ENCODE measurements at places on chromosomes 5 and 9.

DNA sequence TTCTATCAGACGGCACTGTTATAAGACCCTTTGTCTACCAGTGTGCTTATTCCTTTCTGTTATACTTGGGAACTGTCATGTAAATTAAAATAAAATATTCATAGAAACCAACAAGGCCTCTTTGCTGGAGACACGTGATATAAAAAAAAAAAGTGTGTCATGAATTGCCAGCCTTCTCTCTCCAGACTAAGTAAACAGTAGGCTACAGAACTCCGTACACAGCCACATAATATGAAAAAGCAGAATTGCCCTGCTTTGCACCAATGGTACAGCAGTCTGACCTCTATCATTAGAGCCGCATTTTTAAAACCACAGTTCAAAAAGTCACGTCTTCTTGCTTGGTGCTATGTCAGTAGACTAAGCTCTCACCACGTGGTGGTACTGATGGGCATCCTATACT lies 231.3 kb downstream of the SEMA5A start:
- DNase-seq: no peak

DNA sequence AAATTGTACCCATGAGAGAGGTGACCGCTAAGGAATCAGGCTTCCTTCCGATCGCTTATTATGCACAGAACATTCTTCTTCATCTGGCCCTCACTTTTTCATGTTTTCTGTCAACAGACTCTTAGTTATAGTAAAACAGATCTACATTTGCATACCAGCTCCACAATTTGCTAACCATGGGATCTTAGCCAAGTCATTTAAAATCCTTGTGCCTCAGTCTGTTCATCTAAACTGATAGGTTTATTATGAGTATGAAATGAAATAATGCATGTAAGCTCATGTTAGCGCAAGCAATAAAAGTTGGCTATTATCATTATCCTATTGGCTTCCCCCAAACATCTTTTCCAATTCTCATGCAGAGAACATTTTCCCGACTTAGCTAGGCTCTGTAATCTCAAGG lies 42.3 kb downstream of the FGF1 start:
- DNase-seq: no peak

DNA sequence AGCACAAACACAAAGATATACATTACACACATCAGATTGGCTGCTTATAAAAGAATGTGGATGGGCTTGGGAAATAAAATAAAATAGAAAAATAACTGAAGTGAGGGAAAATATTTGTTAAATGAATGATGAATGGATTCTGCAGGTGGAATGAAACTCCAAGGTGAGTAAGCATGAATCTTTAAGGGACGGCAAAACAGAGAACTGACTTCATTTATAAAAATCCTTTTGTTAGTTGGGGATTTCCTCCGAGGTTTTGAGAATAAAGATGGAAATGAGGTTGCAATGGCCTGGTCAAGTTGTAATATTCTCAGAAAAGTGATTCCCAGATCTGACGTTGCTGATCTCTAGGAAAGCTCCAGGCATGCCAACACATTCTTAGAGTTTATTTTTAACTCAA lies 20.9 kb upstream of the SEMA6A start:
- no peak for DNase-seq

DNA sequence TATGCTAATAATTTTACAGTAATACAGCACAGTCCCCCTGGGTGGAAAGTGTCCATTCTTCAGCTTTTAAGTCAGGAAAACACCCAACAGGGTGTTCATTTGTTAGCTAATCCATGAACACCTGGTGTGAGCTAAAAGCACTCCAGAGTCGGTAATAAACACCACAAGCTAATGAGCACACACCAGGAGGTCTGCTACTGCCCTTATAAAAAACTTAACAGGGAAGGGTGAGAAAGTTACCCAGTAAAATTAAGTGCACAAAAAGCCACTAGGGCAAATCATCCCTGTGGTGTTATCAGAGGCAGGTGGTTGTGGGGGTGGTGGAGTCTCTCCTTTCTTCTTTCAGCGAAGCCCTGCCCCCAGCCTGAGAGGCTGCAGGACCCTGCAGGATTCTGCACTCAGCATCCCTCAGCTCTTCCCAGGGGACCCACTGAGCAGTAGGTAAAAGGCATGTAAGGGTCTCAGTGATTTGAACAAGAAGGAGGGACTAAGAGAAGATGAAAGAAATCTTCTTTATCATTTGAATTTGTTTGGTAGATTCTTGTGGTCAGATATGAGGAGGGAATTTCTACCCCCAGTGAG lies 14.4 kb downstream of the GDNF start:
- no peak for DNase-seq

DNA sequence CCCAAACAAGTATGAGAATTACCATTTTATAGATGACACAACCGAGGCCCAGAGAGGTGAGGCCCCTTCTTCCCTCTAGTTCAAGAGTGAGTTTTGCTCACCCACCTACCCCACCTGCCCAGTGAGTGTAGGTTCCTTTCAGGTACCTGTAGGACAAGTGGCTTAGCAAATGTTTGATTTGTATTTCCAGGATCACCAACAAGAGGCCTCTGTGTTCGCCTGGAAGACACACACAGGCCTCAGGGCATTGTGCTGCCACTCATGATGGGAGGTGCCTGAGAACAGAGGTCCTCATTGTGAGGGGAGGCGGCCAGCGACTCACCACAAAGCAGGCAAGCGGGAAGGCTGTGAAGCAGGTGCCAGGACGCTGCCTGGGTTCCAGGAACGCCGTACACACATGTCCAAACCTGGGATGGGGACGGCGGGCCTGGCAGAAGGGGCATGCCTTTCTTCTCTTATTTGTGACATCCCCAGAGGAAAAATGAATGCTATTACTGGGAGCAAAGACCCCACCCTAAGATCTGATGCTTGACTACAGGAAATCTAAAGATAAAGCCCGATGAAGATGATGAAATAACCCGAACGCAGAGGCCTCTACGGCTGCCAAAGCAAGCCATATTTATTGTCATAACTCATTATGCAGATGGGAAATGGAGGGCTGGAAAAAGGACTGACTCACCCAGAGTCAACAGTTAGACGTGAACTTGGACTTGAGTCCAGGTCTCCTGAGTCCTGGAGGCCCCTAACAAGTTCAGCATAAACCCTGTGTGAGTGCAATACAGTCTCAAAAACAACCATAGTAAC lies 60.2 kb upstream of the SLC25A51 start:
- DNase-seq: peak; percentile 99

- DNase-seq: no peak
Observed at GRCh38 chr9:38363589-38363925, 28.9 kb upstream of the ALDH1B1 start.

DNA sequence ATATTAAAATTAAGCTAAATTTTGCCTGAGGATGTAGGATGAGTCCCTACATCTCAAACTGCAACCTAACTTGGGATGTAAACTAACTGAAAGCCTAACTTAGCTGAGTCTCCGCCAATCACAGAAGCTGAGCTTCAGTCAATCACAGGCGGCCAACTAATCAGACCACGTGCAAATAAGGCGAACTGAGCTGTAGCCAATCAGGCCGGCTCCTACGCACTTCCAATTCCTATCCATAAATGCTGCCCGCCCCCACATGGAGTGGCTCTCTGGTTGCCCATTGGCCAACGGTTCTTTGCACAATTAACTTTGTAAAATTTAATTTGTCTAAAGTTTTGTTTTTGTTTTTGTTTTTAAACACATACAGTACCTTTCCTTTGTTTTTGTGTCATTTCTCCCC lies 13.9 kb upstream of the GPX8 start:
- no peak for DNase-seq

DNA sequence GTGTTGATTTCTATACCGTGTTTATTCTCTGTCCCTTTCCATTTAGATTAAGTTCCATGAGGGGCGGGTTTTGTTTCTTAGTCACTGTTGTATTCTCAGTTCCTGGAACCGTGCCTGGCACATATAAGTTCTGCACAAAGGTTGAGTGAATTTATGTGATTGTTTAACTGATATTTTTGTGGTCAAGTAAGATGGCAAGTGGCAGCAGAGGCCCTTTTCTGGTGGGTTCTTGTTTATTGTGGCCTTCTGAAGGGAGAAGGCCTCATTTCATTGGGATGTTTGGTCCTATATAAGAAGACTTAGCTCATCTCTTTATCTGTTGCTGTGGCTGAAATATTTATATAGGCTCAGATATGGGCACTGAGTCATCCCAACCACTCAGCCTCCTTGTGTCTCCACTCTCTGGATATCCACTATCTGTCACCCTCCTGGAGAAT lies 262.5 kb downstream of the PSAT1 start:
- DNase-seq: peak; percentile 1

DNA sequence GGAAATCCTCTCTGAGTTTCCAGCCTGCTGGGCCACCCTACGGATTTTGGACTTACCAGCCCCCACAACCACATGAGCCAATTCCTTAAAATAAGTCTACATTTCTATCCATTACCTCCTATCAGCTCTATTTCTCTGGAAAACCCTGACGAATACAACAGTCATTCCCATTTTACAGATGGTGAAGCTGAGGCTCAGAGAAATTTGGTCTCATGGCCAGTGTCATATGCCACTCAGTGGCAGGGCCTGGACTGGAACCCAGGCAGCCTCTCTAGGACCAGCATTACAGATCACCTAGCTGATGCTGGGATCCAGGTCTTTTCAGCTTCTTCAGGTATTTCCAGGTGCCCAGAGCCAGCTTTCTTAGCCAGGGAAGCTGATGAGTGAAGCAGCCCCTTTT lies 45.0 kb upstream of the SH3PXD2B start:
- no peak for DNase-seq

GRCh38 chr9:113173341-113173740 lies 22.5 kb downstream of the SLC31A2 start:
- DNase-seq: no peak

DNA sequence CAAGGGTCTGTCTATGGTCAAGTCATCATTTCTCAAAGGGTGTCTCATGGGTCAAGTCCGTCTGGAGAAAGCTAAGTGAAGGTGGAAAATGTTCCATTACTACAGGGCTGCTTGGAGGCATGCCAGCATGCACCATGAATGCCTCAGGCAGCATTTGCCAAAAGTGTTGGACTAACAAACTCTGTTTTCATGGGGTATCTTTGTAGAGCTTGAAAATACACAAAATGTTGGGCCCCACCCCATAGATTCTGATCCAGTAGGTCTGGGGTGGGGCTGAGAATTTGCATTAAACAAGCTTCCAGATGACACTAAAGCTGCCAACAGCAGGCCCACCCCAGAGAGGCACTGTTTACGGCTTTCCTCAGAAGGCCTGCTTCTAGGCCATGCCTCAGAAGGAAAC lies 75.0 kb upstream of the FRRS1L start:
- DNase-seq: no peak

- no peak for DNase-seq
Observed at GRCh38 chr9:137666955-137667670, 48.3 kb downstream of the EHMT1 start.

GRCh38 chr5:124365361-124365801 lies 381.1 kb downstream of the ZNF608 start:
- DNase-seq: no peak

DNA sequence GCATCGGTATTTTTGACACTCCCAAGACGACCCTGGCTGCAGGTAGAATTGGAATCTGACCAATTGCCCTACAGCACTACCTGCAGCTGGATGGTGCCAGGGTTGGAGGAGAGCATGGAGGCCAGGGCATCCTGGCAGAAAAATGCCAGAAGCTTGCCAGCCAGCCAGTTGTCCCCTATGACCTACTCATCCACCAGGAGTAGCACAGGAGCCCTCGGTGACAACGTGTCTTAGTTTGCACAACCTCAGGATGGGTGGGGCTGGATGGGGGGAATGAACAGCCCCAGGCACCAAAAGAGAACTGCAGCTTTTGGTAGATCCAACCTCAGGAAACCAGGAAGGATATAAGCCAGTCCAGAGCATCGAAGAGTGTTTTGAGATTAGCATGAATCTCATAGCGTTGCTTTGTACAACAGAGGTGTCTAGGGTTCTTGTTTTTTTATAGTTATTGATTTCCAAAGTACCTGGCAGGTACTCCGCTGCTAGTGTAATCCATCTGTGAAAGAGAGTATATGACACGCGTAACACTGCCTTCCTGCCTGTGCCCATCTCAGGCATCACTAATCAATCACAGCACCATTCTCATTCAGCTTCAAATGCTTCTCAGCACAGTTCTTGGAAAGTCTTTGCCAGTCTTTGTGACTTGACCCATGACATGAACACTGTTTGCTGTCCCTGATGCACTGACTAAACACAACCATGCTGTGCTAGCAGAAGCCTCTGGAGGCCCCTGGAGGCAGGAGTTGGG lies 36.7 kb upstream of the ASS1 start:
- no peak for DNase-seq

GRCh38 chr5:124649491-124650146 lies 96.8 kb downstream of the ZNF608 start:
- DNase-seq: peak; percentile 88

DNA sequence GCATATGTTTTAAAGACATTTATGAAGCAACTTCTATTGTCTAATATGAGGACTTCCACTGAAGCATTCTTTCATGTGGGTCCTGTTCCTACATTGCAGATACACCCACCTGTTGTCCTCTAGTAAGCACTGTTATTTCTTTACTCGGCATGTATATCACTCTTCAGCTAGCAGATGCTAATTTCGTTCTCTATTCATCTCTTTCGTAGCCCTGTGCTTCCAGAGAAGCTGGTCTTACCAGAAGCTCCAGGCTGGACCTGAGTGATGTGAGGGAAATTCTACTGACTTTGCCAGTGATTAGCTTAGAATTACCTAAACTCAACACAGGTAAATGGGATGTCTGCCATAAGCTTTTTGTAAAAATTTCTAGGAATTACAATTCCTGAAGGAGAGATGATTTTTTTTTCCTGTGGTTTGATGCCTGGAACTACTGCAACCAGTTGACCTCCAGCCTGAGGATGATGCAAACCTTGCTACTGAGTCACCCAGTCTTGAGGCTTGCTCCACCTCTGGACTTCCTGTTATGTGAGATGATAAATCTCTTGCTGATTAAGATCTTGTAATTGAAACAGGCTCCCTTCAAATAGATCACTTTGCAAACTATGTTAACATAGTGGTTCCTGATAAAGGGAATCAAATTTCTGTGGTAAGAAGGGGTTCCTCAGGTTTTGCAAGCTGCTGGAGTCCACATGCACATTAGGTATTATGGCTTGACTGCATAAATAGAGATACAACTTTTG lies 52.2 kb upstream of the SPINK5 start:
- peak; percentile 66 for DNase-seq

DNA sequence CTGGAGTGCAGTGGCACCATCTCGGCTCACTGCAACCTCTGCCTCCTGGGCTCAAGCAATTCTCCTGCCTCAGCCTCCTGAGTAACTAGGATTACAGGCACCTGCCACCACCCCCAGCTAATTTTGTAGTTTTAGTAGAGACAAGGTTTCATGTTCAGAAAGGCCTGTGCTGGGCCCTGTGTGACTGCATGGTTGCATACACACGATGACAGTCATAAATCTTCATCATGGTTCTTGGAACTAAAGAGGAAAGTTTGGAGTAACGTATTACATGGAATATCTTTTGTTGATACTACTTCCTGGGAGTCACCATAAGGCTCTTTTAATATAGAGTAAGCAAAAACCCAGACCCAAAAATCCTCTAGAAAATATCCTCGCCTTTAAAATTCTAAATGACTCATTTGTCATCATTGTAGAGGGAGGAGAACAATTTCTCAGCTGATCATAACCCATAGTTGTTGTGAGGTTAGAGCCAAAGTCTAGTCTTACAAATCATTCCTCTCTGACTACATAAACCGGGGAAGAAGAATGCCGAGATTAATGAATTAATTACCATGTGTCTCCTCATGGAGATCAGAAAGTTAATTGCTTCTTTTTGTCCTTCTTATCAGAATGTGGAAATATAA lies 47.0 kb downstream of the KLF9 start:
- DNase-seq: no peak

GRCh38 chr9:16371306-16371705 lies 499.2 kb downstream of the BNC2 start:
- DNase-seq: no peak

Data from fibroblast of the aortic adventitia (primary cell).